Stimulated activated naive CD4-positive, alpha-beta T cell (primary cell): ENCODE measurements at places on chromosomes 6 and 20.

GRCh38 chr6:75524322-75524972 lies 30.8 kb upstream of the FILIP1 start:
- no peak for DNase-seq

GRCh38 chr6:27263886-27264285 lies 16.4 kb downstream of the PRSS16 start:
- no peak for DNase-seq

- DNase-seq = no peak
These were observed 219.0 kb upstream of the JARID2 start for GRCh38 chr6:15026832-15027231.

DNA sequence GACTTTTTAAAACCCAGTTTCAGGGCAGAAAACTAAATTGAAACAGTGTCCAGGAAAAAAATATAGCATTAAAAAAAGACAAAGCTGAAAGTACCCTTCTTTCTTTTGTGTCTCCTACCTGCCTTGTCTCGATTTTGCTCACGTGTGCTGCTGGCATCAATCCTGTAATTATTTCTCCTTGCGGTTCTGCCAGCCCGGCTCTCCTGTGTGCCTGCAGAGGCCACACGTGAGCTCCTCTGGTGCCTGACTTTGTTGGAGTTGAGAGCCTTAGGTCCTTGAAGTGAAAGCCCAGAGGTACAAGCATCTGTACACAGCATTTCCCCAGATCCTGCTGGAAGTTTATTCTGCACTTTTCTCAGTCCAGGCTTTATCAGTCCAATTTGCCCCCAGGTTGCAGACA lies 36.5 kb downstream of the GHRH start:
- no peak for DNase-seq

DNA sequence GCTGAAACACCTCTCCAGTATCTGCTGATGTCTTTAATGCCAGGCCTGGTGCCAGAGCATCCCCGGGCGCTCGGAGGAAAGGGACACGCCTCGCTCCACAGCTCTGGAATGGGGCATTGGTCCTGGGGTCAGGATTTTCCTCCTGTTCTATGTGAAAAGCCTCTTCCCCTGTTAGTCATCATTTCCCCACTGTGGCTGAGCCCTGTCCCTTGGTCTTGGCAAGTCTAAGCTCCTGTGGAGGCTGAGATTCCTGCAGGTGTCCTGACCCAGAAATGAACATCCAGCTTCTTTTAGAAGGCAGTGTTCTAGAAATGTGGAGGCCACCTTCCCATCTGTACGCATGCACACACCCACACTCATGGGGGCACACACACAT lies 19.4 kb downstream of the SYNDIG1 start:
- no peak for DNase-seq
